ENCODE measurements at places on chromosomes 2 and 18.
A peak's percentile ranks its signal among the peaks of the same experiment; 100 is the strongest.

DNA sequence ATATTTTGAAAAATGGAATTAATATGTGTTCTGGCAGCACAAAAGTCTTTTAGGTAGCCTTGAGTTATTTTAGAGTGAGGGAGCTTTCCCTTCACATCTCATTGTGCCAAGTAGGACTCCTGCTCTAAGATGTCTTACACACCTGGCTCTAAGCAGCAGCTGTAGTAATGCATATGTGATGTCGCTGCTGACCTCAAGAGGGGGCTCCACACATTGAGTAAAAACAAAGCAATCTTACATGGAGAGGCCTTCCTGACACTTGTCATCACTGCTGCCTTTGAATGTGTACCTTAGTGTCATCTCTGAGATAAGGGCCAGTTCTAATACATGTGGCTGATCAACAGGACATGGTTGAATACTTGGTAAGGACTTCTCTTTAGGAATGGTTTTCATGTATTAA is 75.8 kb downstream of the ACTR3 start:
- peak; percentile 38 for DNase-seq

DNA sequence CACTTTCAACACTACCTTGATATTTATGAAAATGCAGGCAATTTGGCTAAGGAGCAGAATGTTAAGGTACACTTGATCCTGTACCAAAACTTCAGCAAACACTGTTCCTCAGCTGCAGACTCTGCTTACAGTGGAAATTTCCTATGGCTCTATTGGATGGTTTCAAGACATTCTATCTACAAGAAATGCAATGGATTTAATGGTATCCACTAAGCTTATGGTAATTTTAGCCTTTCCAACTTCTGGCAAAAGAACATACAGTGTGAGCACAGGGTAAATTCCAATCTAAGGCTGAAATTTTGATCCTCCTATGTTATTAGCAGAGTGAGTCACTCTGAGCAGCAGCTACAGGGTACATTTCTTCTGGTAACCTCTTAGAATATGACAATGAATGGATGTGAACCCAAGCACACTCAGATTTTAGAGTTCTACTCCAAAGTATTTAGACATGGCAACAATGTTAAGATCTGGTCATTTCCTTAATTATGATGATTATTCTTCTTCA is 361.8 kb upstream of the PIK3C3 start:
- no peak for DNase-seq

DNA sequence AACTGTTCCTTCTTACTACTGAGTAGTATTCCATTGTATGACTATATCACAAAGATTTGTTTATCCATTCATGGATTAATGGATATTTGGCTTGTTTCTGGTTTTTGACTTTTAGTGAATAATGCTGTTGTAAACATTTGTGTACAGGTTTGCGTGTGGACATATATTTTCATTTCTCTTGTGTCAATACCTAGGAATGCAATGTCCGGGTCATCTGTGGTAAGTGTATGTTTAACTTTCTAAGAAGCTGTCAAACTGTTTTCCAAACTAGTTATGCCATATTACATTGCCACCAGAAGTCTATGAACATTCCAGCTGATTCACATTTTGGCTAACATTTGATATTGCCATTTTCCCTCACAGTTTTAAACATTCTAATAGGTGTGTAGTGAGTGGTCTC is 29.1 kb upstream of the SLC16A14 start:
- DNase-seq = no peak

DNA sequence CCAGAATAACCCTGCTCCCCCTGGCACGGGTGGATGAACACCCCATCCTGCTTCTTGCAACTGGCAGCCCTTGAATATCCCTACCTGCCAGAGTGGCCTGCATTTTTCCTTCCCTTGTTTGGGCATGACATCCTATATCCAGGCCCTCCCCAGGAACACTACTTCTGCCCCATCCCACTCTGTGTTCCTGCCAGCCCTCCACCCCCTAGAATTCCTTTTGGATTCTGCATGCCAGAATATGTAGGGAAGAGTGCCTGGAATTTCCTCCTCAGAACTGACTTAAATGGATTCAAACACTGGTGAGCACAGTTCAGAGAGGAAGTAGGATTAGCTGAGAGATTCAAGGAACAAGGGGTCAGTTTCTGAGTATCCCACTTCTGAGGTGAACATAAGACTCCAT is 123.5 kb upstream of the PELI1 start:
- no peak for DNase-seq

GRCh38 chr2:10378189-10378588 is 69.9 kb downstream of the ODC1 start:
- peak; percentile 35 for DNase-seq

- DNase-seq = no peak
These were observed 145.8 kb upstream of the ID2 start for GRCh38 chr2:8535821-8536685.

DNA sequence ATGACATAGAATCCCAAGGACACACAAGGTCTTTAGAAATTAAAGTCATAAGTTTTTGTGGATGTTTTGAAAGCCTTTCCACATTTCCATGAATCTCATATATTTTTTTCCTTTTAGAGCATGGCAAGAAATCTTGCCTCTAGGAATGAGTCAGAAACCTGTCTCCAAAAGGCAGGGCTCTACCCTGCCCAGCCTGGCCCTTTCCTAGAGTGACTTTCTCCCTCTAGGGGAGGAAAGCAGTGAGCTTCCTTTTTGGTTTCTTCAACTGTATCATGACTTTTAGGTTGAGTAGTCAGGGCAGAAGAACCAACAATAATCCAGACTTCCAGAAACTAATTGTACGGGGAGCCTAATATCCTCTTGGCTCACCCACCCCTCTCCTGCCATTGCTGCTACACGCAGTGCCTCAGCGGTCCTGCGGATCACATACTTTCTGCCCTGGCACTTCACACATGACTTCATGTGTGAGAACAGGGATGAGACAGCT is 300.3 kb downstream of the AGPS start:
- DNase-seq = no peak

DNA sequence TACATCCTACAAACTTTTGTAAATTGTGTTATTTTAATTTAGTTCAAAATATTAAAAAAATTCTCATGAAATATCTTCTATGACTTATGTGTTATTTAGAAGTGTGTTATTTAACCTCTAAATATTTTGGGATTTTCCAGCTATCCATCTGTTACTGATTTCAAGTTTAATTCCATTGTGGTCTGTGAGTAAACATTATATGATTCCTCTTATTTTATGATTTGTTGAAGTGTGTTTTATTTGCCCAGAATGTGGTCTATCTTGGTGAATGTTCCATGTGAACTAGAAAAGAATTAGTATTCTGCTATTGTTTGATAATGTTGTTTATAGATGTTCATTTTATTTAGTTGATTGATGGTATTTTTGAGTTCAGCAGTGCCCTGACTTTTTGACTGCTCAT is 136.0 kb downstream of the ZNF804A start:
- DNase-seq = no peak

GRCh38 chr2:65392609-65393008 is 39.8 kb downstream of the SPRED2 start:
- no peak for DNase-seq

GRCh38 chr2:214796911-214797310 is 12.6 kb downstream of the BARD1 start:
- DNase-seq = no peak

DNA sequence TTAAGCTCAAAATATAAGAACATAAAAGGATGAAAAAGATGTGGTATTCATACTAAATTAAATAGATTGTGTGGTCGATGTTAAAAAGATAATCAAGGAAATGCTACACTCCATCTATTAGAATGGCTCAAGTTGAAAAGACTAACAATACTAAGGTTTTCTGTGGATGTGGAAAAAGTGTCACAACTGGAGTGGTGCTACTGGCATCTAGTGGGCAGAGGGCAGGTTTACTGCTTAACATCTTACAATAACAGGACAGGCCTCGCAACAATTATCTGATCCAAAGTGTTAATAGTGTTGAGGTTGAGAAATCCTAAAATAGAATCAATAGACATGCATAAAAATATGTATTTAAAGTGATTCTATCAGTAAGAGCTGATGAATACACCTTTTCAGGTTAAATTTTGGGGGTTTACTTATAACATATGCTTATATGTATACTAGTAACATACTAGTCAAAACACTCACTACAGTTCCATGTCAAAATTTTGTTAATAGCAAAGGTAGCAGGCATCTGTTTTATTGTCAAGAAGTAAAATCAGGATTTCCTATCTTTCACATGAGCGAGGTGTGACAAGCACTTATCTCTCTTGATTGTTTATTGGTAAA is 91.5 kb upstream of the TMEFF2 start:
- no peak for DNase-seq

- no peak for DNase-seq
These were observed 1120.8 kb upstream of the TMEFF2 start for GRCh38 chr2:193315428-193316091.

- no peak for DNase-seq
These were observed 683 bp upstream of the TBC1D8 start for GRCh38 chr2:101151859-101152271.

DNA sequence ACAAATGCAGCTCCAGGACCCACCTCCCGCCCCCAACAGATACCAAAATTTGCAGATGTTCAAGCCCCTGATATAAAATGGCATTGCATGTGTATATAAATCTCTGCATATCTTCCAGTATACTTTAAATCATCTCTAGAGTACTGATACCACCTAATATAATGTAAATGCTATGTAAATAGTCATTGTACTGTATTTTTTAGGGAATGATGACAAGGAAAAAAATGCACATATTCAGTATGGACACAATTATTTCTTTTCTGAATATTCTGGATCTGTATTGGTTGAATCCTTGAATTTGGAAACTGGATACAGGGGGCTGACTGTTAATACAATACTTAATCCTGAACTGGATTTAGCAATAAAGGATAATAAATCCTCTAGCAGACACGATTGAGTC is 67.7 kb downstream of the FRZB start:
- DNase-seq = no peak

DNA sequence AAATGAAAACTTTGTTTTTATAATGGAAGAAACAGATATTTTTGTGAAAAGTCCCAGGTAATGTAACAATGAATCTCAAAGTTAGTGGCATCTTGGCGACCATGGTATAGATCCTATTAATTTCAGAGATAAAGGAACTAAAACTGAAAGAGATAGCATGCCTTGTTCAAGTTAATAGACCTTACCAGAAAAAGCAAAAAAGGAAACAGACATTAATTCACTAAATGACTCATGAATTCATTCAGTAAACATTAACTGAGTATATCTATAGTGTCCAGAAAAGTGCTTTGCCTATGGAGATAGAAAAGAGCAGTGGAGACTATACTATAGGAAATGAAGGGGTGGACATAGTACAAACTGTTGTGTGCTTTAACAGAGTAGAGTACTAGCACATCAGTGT is 763.3 kb downstream of the TRIB2 start:
- no peak for DNase-seq

DNA sequence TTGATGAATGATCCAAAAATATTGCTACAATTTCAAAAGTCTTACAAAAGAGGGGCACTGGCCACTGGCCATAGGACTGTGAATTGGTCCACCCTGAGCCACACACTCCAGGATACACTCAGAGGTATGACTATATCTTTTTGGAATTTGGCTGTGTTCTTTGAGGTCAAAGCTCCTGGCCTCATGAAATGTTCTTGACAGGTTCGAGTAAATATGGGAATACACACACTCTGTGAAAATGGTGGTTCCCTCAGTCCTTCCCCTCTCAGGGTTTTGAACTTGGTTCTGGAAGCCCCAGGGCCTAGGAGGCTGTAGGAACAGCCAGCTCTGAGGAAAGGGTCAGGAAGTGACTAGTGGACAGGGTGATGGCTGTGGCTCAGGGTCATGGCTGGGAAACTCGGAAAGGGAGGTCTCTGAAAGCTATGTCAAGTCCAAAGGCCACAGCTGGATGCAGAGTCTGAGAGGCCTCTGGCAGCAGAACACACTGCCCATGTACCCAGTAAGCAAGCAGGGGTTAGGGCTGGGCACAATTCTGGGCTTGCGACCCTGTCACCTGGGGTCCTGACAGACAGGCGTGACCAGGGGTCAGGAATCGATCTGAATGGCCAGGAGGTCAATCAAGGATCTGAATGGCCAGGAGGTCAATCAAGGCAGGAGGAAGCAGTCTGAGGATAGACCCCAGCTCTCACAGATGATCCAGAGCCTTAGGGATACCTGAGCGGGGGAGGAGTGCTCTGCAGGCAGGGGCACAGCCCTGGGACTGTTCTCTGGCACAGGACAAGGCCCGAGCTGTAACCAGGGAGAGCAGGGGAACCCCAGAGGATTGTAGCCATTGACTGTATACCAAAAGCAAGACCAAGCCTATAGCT is 223.4 kb upstream of the SMAD2 start:
- no peak for DNase-seq

GRCh38 chr2:178775975-178776374 is 31.2 kb downstream of the TTN start:
- DNase-seq = no peak

GRCh38 chr2:128285329-128285931 is 33.2 kb downstream of the HS6ST1 start:
- no peak for DNase-seq

DNA sequence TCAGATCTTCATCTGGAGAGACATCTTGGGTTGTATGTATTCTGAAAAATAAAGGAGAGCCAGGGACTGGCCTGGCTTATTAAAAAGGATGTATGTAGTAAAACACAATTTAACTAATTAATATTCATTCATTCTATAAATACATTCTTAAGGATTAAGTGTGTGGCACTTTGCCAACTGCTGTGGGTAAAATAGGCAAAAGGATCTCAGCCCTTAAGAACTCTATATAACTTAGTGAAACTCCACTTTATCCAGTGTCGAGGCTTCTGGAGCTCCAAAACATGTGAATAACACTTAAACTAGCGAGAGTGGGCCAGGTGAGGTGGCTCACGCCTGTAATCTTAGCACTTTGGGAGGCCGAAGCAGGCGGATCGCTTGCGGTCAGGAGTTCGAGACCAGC is 7.7 kb upstream of the STK39 start:
- no peak for DNase-seq

DNA sequence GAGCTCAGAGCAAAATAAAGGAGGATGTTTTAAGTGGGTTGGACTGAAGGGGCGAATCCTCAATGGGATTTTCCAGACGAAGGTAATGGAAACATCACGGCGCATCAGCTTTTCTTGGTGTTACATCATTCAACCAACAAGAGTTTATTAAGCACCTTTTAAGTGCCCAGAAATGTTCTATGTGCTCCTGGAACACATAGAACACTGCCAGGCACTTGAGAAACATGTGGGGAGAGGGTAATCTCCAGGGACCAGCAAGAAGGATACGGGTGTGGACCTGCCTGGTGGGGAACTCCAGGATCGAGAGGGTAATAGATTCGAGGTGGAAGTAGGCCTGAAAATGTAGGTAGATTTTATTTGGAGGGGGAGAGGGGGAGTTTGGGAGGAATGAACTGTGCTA is 168.6 kb downstream of the PRKCE start:
- no peak for DNase-seq

DNA sequence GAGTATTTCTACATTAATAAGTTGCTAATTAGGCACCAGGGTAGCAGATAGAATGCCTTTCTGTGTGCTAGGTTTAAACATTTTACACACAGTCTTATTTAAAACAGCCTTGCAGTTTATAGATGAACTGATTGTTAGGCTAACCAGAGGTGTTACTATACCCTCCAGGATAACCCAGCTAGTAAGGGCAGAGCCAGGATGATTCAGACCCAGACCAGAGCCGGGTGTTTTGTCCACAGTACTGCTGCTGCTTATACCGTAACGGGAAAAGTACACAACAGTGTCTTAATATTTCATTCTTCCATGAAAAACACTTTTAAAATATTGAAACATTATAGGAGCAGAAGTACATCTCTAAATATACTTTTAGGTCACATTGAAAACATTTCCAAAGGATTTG is 82.7 kb downstream of the MALT1 start:
- DNase-seq = no peak

- DNase-seq = no peak
These were observed 94.8 kb upstream of the EPAS1 start for GRCh38 chr2:46202453-46202852.
